ENCODE measurements at places on chromosomes 12 and 14. TPM values are rescaled to one million over a fixed set of nuclear protein-coding genes. Genes with fewer than 3 reads are reported as not detected.

GRCh38 chr12:64937452-64937851 is 113.0 kb downstream of the TBC1D30 start:
- no peak overlapping the region for H3K4me3 ChIP-seq
- H3K27ac ChIP-seq: no peak overlapping the region
- no peaks in the 10 kb centered on the region for H3K36me3 ChIP-seq
- no peaks in the 10 kb centered on the region for H3K4me1 ChIP-seq
- H3K27me3 ChIP-seq: peaks cover 3% of the 10 kb centered on the region
- no peak for DNase-seq

DNA sequence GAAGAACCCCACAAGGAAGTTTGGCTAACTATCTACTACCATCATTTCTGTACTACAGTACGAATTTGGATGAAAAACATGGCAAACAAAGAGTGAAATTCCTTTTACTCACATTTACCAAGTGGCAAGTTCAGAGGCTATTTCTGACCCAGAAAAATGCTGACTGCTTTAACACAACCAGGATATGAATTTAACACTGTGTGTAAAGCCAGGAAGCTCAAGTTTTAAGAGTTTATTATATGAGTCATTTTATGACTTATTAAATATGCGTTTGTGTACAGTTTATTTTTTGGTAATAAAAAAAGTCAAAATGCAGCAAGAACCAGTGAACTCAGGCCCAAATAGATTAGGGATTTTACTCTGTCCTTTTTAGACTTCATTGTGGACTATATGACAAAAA is 58.4 kb upstream of the STAC3 start:
- H3K27me3 ChIP-seq: no peaks in the 10 kb centered on the region
- H3K36me3 ChIP-seq: no peaks in the 10 kb centered on the region
- 0 out of 2 replicates have a peak overlapping the region, but pooled peaks have one; percentile 2 for H3K27ac ChIP-seq
- peak; percentile 18 for DNase-seq

DNA sequence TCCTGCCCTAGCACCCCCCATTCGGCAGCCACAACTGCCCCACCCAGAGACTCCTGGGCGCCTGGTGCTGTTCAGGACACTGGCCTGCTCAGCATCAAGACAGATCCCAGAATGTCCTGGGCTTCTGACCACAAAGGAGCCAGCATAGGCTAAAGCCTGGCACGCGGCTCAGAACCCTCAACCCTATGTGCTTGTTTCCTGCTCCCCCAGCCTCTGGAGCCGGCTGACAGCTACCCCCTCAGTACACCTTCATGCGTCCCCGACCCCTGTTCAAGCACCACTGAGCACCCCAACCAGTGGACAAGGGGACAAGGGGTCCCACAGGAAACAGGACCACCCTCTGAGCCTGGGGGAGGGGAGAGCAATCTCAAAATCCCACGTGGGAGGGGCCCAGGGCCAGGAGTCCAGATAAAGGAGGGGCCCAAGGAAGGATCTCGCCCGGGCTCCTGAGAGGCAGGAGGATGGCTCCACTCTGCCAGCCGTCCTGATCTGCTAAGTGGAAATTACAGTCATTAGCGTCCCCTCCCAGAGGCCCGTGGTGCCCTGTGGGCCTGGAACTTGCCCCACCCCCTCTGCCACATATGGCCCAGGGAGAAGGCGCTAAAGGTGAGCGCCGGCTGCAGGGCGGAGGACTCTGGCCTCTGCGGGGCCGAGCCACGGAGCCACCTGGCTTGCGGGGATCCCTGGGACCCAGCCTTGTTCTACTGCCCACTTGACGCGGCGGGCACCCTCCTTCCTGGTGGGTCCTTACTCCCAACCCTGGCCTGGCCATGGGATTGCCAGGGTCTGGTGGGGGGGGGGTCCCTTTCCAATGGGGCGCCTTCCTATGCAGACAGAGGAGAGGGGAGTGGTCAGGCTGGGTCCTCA is 27.2 kb upstream of the GPR132 start:
- H3K36me3 ChIP-seq: no peaks in the 10 kb centered on the region
- peak overlapping the region; percentile 68 for H3K4me3 ChIP-seq
- peak overlapping the region; percentile 86 for H3K27ac ChIP-seq
- H3K27me3 ChIP-seq: no peaks in the 10 kb centered on the region
- no peak for DNase-seq

GRCh38 chr14:74941676-74942097 is 13.7 kb downstream of the PGF start:
- H3K36me3 ChIP-seq: no peaks in the 10 kb centered on the region
- no peak for DNase-seq
- no peaks in the 10 kb centered on the region for H3K27me3 ChIP-seq
- no peaks in the 10 kb centered on the region for H3K4me1 ChIP-seq
- H3K4me3 ChIP-seq: no peak overlapping the region

DNA sequence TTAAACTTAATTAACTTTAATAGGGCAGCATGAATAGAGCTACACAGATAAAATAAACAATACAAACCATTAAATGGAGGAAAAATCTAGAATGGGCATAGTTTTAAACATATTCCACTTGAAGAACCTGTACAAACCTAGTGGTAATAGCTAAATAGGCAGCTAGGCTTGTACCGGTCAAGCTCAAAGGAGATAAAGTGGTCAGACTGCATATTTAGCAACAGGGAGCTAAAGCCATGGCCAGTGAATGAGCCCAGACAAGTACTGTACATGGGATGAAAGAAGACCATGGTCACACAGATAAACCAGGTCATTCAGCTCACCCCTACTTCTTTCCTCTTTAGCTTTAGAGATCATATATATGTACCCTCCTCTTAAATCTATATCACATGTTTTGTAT is 186.6 kb upstream of the KRR1 start:
- H3K27ac ChIP-seq: peak overlapping the region; percentile 58
- H3K36me3 ChIP-seq: no peaks in the 10 kb centered on the region
- DNase-seq: no peak
- H3K4me1 ChIP-seq: no peaks in the 10 kb centered on the region

Gene MIP
- total RNA-seq: not detected

Gene ASIC1
- total RNA-seq: 13.5 TPM

Gene SELPLG
- 0.41 TPM for total RNA-seq

GRCh38 chr12:121653999-121654398 is 15.5 kb downstream of the MORN3 start:
- DNase-seq: no peak
- H3K36me3 ChIP-seq: no peaks in the 10 kb centered on the region
- H3K4me1 ChIP-seq: no peaks in the 10 kb centered on the region
- H3K27ac ChIP-seq: no peak overlapping the region

- H3K27ac ChIP-seq: no peak overlapping the region
- no peaks in the 10 kb centered on the region for H3K4me1 ChIP-seq
- H3K27me3 ChIP-seq: no peaks in the 10 kb centered on the region
- H3K4me3 ChIP-seq: no peak overlapping the region
Measured at GRCh38 chr12:4810219-4810671, 90.0 kb downstream of the GALNT8 start.

Gene C12orf54
- total RNA-seq: not detected

Gene MAP1LC3B2
- 1.9 TPM for total RNA-seq

- no peaks in the 10 kb centered on the region for H3K36me3 ChIP-seq
- peak overlapping the region; percentile 36 for H3K27ac ChIP-seq
- DNase-seq: no peak
Measured at GRCh38 chr12:124558313-124558712, 9.1 kb downstream of the NCOR2 start.

Gene PTGER2
- total RNA-seq: 0.41 TPM

- H3K27ac ChIP-seq: no peak overlapping the region
- H3K27me3 ChIP-seq: peaks cover 3% of the 10 kb centered on the region
- H3K4me1 ChIP-seq: no peaks in the 10 kb centered on the region
- H3K4me3 ChIP-seq: no peak overlapping the region
- H3K36me3 ChIP-seq: no peaks in the 10 kb centered on the region
Measured at GRCh38 chr12:25009496-25010092, 60.7 kb upstream of the BCAT1 start.

Gene CIT
- 67.9 TPM for total RNA-seq

DNA sequence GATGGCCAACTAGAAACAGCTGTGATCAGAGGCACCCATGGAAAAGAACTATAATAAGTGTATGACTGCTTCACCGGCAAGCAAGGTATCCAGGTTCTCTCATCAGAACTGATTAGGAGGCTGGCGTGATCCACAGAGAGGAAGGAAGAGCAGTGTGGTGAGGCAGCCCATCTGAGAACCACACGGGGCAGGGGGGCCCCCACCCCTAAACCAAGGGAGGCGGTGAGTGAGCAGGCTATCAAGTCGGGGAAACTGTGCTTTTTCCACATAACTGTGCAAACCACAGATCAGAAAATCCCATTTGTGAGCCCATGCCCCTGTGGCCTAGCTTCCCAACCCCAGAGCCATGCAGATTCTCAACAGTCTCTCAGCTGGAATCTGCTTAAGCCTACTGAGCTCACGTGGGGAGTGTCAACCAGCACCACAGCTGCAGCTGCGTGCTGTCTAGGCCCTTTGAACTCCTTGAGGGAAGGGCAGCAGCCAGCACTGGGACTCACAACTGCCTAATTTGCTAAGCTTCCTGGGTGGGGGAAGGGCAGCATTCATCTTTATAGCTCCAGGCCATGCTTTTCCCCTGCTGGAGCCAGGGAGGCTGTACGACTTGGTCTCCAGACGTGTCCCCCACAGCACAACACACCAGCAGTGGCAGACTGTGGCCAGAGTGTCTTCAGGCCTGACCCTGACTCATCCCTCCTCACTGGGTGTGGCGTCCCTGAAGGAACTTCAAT is 444.4 kb upstream of the ATP2B1 start:
- H3K36me3 ChIP-seq: no peaks in the 10 kb centered on the region
- DNase-seq: no peak
- H3K4me3 ChIP-seq: no peak overlapping the region
- H3K4me1 ChIP-seq: no peaks in the 10 kb centered on the region
- no peaks in the 10 kb centered on the region for H3K27me3 ChIP-seq
